Activated T-cell treated with anti-CD3 and anti-CD28 coated beads, Interleukin-2, amount 50 U/mL, for 48 hours (primary cell): ENCODE measurements at places on chromosomes 3 and 15.

GRCh38 chr3:19065027-19065426 is 83.3 kb upstream of the KCNH8 start:
- DNase-seq, result no peak

- no peak for DNase-seq
Measured at GRCh38 chr3:177824190-177824786, 627.0 kb upstream of the TBL1XR1 start.

DNA sequence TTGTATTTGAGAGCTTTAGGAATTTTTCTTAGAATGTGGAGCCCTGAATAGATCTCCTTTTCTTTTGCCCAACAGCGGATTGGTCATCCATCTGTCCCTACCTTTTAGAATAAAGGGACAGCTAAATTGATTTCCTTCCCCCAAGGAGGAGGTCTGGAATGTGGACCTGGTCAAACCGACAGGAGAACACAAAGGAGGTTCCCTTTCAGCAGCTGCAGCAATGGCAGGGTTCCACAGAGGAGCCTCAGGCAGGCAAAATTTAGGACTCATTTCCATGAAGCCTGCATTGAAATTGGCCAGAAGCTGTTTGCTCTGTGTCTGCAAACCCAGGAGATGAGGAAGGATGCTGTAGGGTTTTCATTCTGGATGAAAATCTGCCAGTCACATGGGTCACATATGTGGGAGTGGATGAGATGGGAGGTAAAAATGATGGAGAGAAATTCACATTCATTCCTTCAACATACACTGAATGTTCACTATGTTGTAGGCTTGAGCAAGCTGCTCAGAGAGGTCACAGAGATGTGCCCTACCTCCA is 77.3 kb downstream of the LRTM1 start:
- DNase-seq, result no peak

DNA sequence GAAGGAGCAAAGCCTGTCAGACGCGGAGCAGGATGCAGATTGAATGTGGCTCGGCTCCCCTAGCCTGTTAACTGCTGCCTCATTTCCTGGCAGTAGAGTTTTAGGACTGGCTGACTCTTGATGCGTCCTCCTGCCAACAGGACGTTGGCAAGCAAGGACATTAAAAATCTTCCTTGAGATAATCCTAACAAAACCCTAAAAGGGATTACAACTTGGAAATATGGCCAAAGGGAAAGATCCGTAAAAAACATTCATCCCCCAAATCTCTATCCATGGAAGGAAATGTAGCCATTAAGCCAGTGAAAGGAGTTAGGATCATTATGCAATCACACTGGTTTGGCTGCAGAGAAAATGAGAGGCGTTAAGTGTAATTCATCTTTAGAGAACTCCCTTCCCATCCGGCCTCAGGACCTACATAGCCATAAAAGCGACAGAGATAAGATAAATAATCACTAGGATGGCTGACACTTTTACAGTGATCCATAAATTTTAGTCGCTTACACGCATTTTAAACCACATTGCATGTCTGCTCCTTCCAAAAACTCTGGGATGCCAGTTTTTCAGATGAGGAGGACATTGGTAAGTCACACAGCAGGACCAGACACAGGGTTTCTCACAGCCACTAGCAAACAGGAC is 44.5 kb upstream of the C3orf80 start:
- no peak for DNase-seq

GRCh38 chr3:21893242-21893641 is 142.2 kb upstream of the ZNF385D start:
- DNase-seq, result no peak
